ENCODE measurements at places on chromosomes 6 and 20.
A peak's percentile ranks its signal among the peaks of the same experiment; 100 is the strongest.

GRCh38 chr6:129368076-129368475 is 341.9 kb downstream of the ARHGAP18 start:
- DNase-seq = no peak

- no peak for DNase-seq
These were observed 508.8 kb upstream of the PTCHD4 start for GRCh38 chr6:48619771-48620170.

DNA sequence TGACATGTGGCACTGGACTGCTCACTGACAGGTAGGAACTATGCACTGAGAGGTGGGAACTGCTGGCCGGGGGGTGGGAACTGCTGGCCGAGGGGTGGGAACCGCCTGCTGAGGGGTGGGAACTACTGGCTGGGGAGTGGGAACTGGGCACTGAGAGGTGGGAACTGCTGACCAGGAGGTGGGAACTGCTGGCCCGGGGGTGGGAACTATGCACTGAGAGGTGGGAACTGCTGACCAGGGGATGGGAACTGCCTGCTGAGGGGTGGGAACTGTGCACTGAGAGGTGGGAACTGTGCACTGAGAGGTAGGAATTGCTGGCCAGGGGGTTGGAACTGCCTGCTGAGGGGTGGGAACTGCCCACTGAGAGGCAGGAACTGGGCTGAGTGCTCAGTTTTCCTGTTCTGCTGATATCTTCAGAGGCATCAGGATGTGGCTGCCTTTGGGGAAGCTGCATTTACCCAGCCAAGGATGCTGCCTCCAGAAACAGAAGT is 90.2 kb downstream of the THBS2 start:
- DNase-seq = no peak

DNA sequence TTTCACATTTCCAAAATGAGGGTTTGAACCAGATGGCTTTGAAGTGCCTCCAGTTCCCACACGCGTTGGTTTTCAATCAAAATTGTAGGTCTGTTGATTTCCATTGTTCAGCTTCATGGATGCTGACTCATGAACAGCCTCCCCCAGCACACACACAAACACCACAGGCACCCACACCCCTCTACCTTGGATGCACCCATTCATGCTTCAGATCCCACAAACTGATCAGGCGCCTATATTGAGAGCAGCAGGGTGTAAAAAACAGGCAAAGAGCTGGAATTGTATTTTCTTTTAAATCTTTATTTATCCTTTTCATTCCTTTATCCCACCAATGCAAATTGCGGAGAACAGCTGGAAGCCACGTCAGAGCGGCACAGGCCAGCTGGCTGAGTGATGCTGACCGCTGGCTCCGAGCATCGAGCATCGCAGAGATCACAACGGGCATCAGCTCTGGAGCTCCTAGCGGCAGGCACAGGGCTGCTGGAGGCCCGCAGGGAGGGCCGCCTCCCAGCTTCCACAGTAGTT is 29.3 kb upstream of the TBC1D7 start:
- DNase-seq = peak; percentile 52

GRCh38 chr20:50673466-50674137 is 17.7 kb downstream of the RIPOR3 start:
- no peak for DNase-seq

DNA sequence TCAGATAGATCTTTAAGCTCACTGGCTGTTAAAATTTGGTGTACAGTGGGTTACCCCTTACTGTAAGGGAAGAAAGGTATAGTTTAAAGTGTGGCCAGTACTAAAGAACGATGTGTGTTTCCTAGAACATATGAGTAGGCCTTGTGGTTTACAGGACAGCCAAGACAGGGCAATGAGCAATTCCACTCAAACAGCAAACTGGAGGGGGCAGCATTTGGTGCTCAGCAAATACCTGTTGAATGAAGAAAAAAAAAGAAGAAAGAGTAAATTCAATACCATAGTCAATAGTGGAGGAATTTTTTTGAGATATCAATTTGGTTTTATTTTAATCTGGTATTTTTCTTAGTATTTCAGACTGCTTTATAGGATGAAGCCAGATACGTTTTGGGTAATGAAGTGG is 3.8 kb upstream of the NCOA5 start:
- no peak for DNase-seq

Measured in SW480 (cell line).